Activated CD4-positive, alpha-beta T cell treated with anti-CD3 and anti-CD28 coated beads for 36 hours (primary cell): ENCODE measurements at places on chromosomes 2 and 18.

DNA sequence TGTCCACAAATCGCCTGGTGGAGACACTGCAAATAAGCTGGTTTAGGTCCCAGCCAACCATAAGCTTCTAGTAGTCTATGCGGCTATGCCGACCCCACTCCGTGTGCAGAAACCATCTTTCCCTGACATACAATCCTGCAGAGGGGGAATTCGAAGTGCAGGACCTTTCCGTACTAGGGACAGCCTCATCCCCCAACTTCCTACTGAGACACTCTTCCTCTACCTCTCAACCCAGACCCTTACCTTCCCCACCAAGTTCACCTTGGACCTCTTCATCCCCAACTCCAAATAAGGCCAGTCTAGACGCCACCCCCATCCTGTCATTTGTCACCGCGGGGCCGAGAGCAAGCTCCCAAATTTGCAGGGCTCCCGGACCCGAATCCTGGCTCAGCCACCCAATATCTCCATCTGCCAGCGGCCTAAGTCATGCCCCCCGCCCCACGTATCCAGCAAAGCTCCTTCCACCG lies 496 bp downstream of the SUCLG1 start:
- peak; percentile 49 for DNase-seq

DNA sequence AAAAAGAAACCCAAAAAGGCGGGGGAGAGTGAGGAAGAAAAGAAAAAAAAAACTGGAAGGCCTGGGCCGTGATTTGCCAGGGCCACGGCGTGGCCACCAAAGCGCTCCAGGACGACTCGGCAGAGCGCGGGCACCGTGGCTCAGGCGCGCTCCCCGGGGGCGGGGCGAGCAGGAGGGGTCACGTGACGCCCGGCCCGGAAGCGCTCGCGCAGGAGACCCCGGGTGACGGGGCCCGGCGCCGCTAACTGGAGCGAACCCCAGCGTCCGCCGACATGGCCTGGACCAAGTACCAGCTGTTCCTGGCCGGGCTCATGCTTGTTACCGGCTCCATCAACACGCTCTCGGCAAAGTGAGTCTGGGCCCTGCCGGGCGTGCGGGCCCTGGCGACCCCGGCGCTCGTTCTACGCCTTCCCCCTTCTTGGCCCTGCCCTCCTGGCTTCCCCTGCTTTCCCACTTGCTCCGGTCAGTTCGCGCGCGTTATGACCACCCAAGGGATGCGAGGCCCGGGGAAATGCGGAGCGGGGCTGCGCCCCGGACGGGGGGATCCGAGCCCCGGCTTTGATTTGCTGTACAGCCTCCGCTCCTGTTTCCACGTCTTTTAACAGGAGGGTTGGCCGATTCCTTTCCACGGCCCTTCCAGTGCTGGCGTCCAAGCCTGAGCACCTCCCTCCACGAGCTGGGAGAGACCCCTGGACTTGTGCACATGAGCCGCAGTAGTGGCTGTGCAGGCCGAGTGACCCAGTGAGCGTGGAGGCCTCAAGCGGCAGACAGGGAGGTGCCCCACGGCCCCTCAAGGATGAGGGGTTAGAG lies at the start of gene SLC35F6:
TSS of gene SLC35F6 (plus strand) at position 207 of the 810 bp plus-strand sequence. CDS start at position 273, 66 bp downstream.
- DNase-seq = peak; percentile 91

GRCh38 chr18:2337552-2338141 lies 233.7 kb downstream of the METTL4 start:
- DNase-seq = peak; percentile 70

GRCh38 chr2:37875403-37875906 lies 49.6 kb upstream of the RMDN2 start:
- no peak for DNase-seq

GRCh38 chr2:239935789-239936758 lies 89.1 kb downstream of the NDUFA10 start:
- no peak for DNase-seq

GRCh38 chr2:210862283-210863065 lies 306.1 kb downstream of the CPS1 start:
- DNase-seq = no peak

GRCh38 chr2:70141902-70142589 lies 48.8 kb downstream of the C2orf42 start:
- no peak for DNase-seq

DNA sequence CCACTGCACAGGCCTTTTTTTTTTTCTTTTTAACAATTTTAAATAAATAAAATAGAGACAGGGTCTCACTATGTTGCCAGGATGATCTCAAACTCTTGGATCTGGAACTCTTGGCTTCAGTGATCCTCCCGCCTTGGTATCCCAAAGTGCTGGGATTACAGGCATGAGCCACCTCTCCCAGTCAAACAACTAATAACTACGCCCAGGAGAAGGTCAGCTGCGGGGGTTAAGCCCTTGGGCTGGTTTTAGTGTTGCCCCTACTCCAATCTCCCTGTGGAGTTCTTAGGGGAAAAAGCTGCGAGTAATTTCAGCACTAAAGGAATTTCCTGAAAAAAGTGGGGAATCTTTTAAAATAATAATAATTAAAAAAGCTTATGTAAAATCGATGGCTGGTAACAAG lies 96.4 kb upstream of the XPO1 start:
- no peak for DNase-seq

- no peak for DNase-seq
Observed at GRCh38 chr2:16311521-16312440, 353.9 kb downstream of the CYRIA start.

DNA sequence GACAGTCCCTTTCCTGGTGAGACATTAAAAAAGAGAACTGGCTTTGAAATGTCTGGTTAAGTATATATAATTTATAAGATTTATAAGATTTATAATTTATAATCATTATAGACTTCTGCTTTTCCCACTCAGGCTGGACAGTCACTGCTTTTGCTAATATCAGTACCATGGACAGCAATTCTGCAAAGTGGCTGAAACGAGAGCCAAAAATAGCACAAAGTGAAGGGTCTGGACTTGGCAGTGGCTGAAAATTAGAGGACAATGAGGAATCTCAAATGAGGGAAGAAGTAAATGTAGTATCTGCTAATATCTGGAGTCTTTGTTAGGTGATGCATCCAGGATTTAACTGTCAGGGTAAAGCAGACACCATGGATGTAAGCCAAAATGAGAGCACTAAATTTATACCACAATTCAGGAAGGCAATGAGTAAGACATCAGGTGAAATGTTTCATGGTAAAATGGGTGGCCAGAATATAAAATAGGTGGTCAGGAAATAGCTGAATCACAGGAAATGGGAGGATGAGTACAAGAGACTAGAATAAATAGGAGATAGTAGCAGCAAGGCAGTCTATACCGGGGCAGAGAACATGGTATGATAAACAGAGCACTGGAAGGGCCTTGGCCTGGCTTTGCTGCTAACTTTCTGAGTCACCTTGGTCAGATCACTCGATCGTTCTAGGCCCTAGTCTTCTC lies 39.6 kb upstream of the BOD1L2 start:
- DNase-seq = no peak

DNA sequence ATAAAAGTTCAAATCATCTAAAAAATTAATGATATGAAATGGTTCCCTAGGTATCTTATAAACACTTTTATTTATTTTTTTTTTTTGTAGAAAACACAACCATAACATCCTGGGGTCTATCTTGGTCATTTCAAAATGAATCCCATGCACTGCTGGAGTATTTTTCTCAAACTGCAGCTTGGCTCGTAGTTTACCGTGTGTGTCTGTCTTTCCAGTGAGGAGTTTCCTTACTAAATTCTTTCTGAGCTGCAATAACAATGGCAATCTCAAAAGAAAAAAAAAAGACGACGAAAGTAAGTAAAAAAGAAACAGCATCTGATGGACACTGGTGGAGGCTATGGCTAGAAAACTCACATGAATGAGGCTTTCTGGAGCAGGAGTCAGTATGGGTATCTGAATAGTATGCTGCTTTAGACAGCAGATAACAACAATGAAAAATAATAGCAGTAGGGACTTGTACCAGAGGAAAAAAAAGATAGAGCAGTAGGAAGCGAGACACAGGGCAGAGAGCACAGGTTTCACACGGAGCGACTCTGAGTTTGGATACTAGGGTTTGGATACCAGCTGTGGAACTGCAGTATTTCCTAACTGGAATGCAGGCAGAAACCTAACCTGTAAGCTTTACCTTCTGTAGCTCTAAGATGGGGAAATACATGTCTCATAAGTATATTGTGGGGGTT lies 43.5 kb downstream of the CALCRL start:
- no peak for DNase-seq

- DNase-seq = no peak
Observed at GRCh38 chr18:8412117-8412516, 197.1 kb upstream of the RAB12 start.

DNA sequence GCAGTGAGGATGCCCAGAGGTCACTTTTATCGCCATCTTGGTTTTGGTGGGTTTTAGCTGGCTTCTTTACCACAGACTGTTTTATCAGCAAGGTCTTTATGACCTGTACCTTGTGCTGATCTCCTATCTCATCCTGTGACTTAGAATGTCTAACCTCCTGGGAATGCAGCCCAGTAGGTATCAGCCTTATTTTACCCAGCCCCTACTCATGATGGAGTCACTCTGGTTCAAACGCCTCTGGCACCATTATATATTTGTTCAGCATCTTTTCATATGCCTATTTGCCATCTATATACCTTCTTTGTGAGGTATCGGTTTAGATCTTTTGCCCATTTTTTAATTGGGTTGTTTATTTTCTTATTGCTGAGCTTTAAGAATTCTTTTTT lies 7.2 kb upstream of the CCNT2 start:
- no peak for DNase-seq

DNA sequence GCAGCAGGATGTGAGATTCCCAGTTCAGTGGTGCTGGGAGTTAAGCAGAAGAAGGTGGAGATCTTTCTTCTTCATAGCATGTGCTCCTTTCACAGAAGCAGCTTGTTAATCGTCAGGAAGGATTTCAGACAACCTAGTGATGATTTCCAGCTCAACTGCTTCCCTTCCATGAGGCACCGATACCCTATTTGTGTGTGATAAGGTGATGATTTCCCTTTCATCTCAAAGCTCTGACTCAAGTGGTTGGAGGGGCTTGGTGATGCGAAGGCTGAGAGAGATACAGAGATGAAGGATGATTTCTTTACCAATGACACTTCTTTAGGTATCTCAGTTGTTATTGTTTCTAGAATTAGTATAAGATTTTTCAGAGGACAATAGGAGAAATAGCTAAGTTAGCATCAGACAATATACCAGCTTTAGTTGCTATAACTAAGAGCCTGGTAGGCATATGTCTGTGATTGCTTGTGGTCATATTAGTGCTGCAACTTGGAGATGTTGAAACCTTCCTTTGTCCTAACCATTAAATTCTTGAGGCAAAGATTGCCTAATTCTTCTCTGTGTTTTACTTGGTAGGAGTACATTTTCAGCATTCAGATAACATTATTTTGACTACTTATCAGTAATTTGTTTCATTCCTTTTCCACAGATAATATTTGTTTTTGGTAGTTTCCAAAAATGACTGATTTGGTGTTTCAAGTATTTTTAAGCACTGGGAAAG lies 111.3 kb downstream of the PLCL1 start:
- no peak for DNase-seq

DNA sequence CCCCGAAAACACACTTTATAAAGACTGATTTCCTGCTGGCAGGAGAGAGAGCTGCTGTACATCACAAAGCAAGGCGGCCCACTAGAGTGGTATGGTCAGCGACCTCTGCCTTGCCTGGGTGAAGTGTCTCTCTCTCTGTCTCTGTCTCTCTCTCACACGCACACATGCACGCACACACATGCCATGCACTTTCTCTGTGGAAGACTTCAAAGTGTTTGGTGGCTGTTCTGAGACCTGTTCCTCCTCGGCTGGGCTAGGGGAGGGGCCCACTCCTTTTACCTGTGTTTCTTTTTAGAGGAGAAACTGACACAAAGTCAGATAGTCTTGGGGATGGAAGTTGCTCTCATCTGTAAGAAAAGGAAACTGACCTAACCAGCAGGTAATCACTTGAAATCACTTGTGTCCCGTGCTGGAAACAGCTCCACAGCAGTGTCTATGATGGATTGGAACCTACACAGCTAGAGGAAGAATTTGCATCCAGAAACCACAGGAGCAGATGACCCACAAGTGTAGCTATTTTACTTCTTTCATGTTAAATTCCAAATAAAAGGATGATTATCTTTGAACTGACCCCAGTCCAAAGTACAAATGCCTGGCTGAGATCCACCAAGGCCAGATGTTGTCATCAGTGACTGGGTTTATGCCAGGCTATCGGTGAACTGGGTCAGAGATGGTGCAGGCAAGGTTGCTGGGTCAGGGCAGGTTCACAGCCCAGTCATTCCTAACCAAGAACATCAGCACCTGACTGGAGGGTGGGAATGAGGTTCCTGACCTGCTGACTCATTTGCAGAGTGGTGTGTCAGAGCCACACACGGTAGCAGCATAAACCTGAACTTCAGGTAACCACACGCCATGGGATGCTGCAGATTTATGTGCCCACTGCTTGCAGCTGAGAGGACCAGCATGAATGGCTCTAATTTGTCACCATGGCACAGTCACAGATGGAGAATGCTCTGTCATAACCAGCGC lies 63.0 kb downstream of the NPAS2 start:
- DNase-seq = peak; percentile 57

DNA sequence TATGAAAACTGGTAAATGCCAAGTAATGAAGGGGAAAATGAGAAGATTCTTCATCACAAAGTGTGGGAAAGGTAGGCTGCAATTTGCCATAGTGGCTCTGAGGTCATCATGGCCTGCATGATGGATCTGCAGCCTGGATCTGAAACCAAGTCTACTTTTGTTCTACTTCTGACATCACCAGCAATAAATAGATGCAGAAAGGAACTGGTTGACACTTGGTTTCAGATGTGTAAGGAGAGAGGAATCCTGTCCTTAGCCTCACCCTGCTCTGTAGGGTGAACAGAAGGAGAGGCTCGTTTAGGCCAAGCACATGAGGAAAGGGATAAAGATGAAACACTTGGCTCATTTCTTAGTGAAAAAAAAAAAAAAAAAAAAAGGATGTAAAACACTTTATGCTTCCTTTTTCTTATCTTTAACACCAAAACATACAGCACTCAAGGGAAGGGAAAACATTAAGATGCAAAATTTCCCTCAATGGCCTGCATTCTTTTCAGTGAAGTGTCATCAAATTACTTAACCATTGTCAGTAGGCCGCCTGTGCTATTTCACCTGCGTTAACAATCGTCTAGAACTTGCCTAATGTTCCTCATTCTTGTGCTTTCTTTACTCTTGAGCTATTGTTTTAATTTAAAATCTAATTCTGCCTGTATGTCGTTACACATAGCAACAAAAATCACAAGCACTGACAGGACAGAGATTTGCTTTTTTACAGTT lies 3.9 kb downstream of the NEB start:
- DNase-seq = no peak

- peak; percentile 80 for DNase-seq
Observed at GRCh38 chr2:202104286-202104870, 31.3 kb downstream of the KIAA2012 start.

GRCh38 chr2:202718614-202719013 lies 83.8 kb downstream of the FAM117B start:
- DNase-seq = no peak
